ENCODE measurements at places on chromosomes 3 and 15.

DNA sequence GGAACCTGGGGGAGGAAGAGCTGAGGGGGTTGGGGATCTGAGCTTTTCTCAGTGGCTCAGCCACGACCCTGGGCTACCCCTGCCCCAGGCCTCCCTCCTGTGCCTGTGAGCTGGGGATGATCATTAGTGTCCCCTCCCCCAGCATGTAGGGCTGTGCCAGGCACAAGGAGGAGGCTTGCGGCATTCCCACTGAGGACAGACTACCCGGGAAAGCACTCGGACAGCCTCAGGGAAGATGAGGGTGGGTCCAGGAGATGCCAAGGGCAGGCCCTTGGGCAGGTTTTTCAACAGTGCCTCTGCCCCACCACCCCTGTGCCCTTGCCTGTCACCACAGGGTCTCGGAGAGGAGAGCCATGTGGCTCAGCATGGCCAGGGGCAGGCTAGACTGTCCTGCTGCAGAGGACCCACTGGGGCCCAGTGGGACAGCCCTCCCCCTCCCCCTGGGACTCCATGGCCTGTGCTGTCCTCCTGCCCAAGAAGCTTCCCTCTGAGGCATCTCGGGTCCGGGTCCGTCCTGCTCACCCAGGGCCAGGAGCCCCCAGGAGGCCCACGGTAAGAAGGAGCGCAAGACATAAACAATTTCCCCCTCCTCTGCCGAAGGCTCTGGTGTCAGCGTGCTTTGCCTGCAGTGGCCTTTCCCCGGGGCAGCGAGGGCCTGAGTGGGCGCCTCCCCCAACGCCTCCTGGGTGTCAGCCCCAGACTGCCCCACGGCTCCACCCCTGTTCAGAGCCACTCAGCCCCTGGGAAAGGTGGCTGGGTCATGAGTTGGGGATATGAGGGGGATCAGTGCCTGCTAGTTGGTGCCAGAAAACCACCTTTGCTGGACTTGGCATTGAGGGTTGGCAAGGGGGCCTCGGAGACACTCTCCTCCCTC is 192.5 kb downstream of the GOLGA6L6 start:
- DNase-seq, result no peak

DNA sequence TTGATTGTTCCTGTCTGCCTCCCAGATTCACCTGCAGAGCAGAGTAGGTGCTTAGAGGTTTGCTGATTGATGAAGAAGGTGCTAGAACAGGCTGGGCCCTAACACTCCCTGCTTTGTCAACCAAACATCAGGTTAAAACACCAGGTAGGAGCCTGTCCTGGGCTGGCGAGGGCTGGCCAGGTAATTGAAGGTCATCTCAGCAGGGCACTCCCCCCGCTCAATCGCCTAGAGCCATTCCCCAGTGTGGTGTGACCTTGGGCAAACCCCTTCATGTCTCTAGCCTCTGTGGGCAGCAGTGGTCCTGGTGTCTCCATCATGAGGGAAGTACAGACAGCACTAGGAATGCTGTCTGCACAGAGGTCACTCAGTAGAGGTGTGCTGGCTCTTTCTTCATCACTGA is 88.3 kb downstream of the KLF15 start:
- DNase-seq, result no peak

- no peak for DNase-seq
Measured at GRCh38 chr15:74817370-74817737, 4.7 kb downstream of the LMAN1L start.

DNA sequence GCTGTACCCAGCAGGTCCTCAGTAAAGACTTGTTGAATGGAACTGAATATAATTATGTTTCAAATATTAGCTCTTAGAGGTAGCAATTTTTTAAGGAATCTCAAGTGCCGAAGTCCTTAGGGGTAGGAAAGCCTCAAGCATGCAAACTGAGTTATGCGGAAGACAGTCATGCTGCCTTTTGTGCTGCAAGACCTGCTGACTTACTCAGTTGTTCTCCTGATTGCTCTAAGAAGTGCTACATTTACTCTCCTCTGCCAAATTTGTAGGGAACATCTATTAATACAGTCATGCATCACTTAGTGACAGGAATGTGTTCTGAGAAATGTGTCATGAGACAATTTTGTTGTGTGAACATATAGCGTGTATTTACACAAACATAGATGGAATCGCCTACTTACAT is 325.6 kb upstream of the AZI2 start:
- DNase-seq, result no peak

- no peak for DNase-seq
Measured at GRCh38 chr15:50458348-50459112, 34.3 kb downstream of the USP8 start.

GRCh38 chr15:44710236-44711095 is 657 bp downstream of the PATL2 start:
- DNase-seq, result peak; percentile 62
